ENCODE measurements at places on chromosomes 6 and 20. TPM values are rescaled to one million over a fixed set of nuclear protein-coding genes. Genes with fewer than 3 reads are reported as not detected.

GLP1R gene
- not detected for total RNA-seq

GRCh38 chr6:16174416-16175078 is 45.7 kb downstream of the MYLIP start:
- no peak overlapping the region for H3K4me3 ChIP-seq
- no peaks in the 10 kb centered on the region for H3K36me3 ChIP-seq
- no peak for DNase-seq
- H3K4me1 ChIP-seq, result no peaks in the 10 kb centered on the region
- H3K27ac ChIP-seq, result no peak overlapping the region

DNA sequence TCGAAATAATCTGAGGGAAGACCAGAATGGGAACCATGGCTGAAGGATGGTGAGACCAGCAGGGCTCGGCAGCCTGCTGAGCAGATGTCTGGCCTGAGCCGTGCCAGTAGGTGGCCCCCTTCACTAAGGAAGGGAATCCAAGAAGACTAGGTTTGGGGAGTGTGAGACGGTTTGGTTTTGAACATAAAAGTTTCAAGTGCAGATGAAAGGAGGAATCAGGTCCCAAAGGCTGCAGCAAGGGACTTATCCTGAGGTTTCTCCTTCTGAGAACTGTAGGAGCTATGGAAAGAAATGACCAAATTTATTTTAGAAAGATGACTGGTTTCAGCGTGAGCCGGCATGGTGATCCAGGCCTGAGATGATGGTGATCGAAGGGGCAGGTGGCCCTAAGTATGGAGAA is 4.6 kb upstream of the OSER1 start:
- no peaks in the 10 kb centered on the region for H3K27me3 ChIP-seq
- DNase-seq, result no peak
- H3K27ac ChIP-seq, result no peak overlapping the region
- H3K4me1 ChIP-seq, result peaks cover 18% of the 10 kb centered on the region
- no peaks in the 10 kb centered on the region for H3K36me3 ChIP-seq
- no peak overlapping the region for H3K4me3 ChIP-seq

SYTL3 gene
- total RNA-seq, result 7.1 TPM

- no peak overlapping the region for H3K27ac ChIP-seq
- H3K4me1 ChIP-seq, result no peaks in the 10 kb centered on the region
- no peak overlapping the region for H3K4me3 ChIP-seq
These were observed 190.3 kb downstream of the ANKRD60 start for GRCh38 chr20:58038123-58038654.

WFDC8 gene
- not detected for total RNA-seq

DNA sequence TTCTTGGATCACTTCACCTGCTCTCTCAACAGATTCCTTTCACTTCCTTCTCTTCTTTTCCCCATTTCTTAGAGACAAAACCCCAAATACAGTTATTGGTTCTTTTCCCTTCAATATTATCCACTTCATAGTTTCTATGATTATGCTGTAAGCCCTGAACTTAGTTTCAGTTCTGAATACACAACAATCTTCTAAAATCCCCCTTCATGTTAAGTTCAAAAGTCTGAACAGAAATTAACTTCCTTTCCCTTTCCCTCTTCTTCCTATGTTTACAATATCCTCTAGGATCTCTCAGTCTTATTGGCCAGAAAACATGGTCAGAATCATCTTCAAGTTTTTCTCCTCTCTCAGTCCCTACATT is 57.7 kb downstream of the OGFRL1 start:
- H3K27ac ChIP-seq, result no peak overlapping the region
- no peak overlapping the region for H3K4me3 ChIP-seq

DNA sequence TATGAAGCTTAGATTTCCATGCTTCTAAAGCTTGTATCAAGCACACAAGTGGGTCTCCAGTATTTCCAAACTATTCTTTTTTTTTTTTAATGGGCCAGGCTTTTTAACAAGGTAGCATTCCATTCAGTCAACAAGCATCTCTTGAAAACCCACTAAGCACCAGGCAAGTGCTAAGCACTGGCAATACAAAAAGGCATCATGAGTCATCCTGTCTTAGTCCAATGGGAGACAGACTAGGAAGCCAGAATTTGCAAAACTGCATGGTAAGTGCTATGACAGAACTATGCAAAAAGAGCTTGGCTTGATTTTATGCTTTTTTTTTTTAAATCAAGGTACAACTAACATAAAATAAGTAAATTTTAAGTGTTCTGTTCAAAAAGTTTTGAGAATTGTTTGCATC is 109.3 kb upstream of the DST start:
- H3K27me3 ChIP-seq, result no peaks in the 10 kb centered on the region
- DNase-seq, result no peak
- H3K36me3 ChIP-seq, result no peaks in the 10 kb centered on the region
- H3K4me1 ChIP-seq, result peaks cover 50% of the 10 kb centered on the region
- H3K4me3 ChIP-seq, result no peak overlapping the region

GRCh38 chr6:139586273-139586672 is 211.8 kb upstream of the CITED2 start:
- DNase-seq, result no peak
- no peak overlapping the region for H3K27ac ChIP-seq
- H3K27me3 ChIP-seq, result no peaks in the 10 kb centered on the region
- no peaks in the 10 kb centered on the region for H3K36me3 ChIP-seq
- no peak overlapping the region for H3K4me3 ChIP-seq

GRCh38 chr6:31202259-31203166 is 32.0 kb upstream of the POU5F1 start:
- no peaks in the 10 kb centered on the region for H3K36me3 ChIP-seq
- H3K27me3 ChIP-seq, result no peaks in the 10 kb centered on the region
- H3K4me1 ChIP-seq, result peaks cover 22% of the 10 kb centered on the region
- peak overlapping the region; percentile 70 for H3K4me3 ChIP-seq
- H3K27ac ChIP-seq, result peak overlapping the region; percentile 73

GRCh38 chr6:14757418-14757817 is 488.5 kb upstream of the JARID2 start:
- no peak overlapping the region for H3K4me3 ChIP-seq
- no peak overlapping the region for H3K27ac ChIP-seq
- no peaks in the 10 kb centered on the region for H3K27me3 ChIP-seq
- H3K4me1 ChIP-seq, result no peaks in the 10 kb centered on the region

Data from thoracic aorta (tissue), 2 donors.